Cerebellum (tissue), 4 donors: ENCODE measurements at places on chromosomes 3 and 15. TPM values are rescaled to one million over a fixed set of nuclear protein-coding genes. Genes with fewer than 3 reads are reported as not detected.

The PRR20G gene
- not detected for total RNA-seq

The COL6A5 gene
- total RNA-seq: 1.5 TPM

The CIB2 gene
- total RNA-seq: 18.0 TPM

The FANCI gene
- 29.4 TPM for total RNA-seq

The TM4SF18 gene
- total RNA-seq: 8.3 TPM

The GRIP2 gene
- total RNA-seq: 4.2 TPM

The AADACL2 gene
- not detected for total RNA-seq

The TIMMDC1 gene
- total RNA-seq: 36.6 TPM

- DNase-seq: no peak
Observed at GRCh38 chr3:183210862-183211341, 42.2 kb upstream of the B3GNT5 start.

GRCh38 chr15:68489421-68489820 lies 57.5 kb upstream of the ITGA11 start:
- DNase-seq: no peak

- no peak for DNase-seq
Observed at GRCh38 chr3:138625707-138626365, 17.3 kb downstream of the FAIM start.

GRCh38 chr3:178454726-178455125 lies 81.5 kb upstream of the KCNMB2 start:
- DNase-seq: no peak

GRCh38 chr3:59444294-59444671 lies 394.5 kb upstream of the CFAP20DC start:
- DNase-seq: no peak

- DNase-seq: no peak
Observed at GRCh38 chr3:116198087-116198486, 247.2 kb downstream of the LSAMP start.
